SJSA1 (cell line): ENCODE measurements at places on chromosomes 16 and 17.

DNA sequence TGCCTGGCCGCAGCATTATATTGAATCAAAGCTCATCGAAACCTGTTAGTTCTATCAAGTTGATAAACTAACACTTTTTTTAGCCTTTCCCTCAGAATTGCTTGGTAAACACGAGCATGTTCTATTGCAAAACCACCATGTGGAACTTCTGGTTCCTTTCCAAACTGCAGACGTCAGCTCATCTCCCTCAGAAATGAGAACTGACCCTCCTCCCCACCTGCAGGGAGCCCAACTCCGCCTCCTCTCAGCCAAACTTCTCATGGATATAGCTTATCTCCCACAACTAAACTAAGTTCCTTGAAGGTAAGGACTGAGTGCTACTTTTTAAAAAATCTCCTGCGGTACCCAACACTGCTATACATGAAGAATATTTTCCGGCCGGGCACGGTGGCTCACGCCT lies 6.7 kb downstream of the SHMT1 start:
- no peak for DNase-seq

GRCh38 chr17:68396226-68397107 lies 60.8 kb downstream of the WIPI1 start:
- DNase-seq = peak; percentile 37

DNA sequence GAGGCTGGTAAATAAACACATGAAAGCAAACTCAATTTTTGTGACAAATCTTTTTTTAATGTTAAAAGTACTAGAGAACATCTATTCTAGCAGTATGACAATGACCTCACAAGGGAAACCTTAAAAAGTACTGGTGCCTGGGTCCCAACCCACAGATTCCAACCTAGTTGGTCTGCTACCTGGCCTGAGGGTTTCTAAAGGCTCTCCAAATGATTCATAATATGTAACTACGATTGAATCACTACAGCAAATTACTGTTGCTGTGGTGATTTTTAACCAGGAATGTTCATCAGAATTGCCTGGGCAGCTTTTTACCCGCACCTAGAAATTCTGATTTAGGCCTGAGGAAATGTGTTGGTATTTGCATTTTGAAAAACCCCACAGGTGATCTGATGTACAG lies 26.1 kb downstream of the CDR2 start:
- DNase-seq = no peak

DNA sequence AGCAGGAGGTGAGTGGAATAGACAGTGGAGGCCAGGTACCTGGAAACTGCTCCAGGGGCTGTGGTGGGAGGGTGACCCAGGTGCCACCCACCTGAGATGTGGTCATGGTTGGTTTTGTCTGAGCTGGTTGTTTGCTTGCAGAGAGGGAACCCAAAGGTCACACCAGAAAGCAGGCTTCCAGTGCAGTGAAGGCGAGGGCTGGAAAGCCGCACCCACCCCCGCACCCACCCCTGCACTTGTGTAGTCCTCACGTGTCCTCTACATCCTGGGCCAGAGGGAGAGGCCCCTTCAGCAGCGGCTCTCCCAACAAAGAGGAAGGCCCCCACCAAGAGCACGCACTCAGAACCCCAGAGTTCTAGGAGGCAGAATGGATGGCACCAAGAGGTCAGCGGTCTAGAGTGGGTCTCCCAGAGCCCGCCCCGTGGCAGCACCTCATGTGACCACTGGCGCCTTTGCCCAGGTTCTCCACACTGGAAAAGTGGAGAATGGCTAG lies 92.6 kb upstream of the CBX4 start:
- no peak for DNase-seq

DNA sequence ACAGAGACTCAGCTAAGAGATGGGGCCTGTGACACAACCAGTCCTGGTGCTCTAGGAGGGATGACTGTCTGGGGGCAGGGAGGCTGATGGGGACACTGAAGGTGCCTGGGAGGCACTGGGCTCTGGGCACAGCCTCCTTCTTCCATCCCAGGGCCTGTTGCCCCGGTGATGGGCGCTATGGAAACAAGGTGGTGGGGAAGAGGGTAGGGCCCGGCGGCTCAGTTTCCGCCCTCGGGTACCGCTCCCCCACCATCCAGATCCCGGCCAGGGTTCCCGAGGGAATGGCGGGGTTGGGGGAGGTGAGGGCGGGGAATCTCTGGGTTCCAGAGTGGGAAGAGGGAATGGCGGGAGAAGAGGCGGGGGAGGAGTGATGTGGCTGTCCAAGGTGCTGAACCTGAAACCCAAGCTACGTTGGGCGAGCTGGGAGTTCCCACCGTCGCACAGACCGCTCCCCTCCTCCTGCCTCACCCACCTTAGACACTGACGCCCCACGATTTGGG lies 981 bp downstream of the KCNH4 start:
- DNase-seq = peak; percentile 33

GRCh38 chr16:11688520-11688886 lies 20.2 kb downstream of the SNN start:
- no peak for DNase-seq

- peak; percentile 80 for DNase-seq
Measured at GRCh38 chr17:81583589-81584342, 31.6 kb upstream of the FAAP100 start.

DNA sequence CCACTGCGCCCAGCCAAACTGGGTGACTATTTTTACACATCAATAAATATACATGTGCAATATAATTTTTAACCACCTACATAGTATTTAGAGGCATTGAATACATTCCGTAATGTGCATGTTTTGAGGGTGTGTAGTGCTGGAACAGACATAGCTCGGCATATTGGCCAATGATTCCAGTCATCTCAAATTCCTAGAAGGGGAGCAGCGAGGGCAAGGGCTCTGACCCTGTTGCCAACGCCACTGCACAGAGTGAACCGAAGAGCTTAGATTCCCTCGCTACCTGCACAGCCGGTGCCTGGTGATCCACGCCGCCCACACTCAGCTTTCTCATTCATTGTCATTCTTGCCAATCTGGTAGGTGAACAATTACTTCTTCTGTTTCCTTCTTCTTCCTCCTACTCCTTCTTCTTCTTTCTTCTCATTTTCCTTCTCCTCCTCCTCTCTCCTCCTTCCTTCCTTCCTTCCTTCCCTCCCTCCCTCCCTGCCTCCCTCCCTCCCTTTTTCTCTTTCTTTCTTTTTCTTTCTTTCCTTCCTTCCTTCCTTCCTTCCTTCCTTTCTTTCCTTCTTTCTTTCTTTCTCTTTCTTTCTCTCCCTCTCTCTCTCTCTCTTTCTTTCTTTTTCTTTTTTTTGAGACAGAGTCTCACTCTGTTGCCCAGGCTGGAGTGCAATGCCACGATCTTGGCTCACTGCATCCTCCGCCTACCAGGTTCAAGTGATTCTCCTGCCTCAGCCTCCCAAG lies 26.3 kb upstream of the ATP2A3 start:
- DNase-seq = no peak

DNA sequence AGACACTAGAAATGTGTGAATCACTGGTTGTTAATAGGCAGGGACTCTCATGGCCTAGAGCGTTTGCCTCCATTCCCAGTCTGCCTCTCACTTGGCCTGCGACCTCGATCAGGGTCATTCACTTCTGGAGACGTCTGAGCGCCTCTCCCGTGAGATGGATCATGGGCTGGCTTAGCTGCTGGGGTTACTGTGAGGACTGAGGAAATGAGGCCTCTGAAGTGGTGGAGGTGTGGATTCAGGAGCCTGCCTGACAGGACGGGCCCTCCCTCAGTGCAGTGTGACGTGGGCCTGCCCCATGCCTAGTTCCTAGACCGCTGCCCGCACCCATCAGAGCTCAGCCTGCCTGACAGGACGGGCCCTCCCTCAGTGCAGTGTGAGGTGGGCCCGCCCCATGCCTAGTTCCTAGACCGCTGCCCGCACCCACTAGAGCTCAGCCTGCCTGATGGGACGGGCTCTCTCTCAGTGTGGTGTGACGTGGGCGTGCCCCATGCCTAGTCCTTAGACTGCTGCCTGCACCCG lies 61.9 kb downstream of the BANP start:
- DNase-seq = peak; percentile 19

DNA sequence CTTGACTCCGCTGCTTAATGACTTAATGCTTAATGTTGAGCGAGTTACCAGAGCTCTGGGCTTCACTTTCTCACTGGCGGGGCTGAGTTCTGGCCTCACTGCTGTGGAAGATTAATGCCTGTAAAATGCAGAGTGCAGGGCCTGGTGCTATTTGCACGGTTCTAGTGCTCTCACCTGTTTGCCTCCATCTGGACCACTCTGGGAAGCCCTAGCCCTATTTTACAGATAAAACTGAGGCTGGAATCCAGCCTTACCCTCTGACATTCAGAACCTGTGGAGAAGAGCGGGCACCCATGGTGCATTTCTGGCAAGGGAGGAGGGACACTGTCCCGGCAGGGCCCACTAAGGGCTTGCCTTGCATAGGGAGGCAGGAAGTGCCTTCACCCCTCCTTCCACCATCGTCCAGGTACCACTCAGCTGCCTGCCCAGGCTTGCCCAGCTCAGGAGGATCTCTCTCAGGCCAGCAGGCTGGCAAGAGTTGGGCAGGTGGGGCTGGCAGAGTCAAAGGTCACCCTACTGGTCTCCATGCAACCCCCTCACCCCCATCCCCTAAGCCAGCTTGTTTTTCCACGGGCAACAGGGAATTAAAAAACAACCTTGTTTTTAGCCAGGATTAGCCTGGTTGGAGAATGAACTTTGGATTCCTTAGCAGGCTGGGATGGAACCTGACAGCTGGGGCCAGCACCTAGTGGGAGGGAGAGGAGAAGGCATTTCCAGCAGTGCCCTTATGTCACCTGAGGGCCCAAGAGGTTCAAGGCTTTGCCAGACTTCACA lies 4.1 kb upstream of the UBALD1 start:
- no peak for DNase-seq

- peak; percentile 16 for DNase-seq
Measured at GRCh38 chr16:4693956-4694641, 737 bp downstream of the NUDT16L1 start.

- DNase-seq = no peak
Measured at GRCh38 chr16:51458356-51459140, 307.5 kb upstream of the SALL1 start.
